Sigmoid colon (tissue), 7 donors: ENCODE measurements at places on chromosomes 2 and 18. TPM values are rescaled to one million over a fixed set of nuclear protein-coding genes. Genes with fewer than 3 reads are reported as not detected.

The INPP1 gene
- total RNA-seq: 12.5 TPM

The AFF3 gene
- total RNA-seq: 18.9 TPM

The TMEM17 gene
- 2.5 TPM for total RNA-seq

The RRM2 gene
- 0.16 TPM for total RNA-seq

The FLACC1 gene
- 1.1 TPM for total RNA-seq

The ANKRD39 gene
- total RNA-seq: 26.0 TPM

The SLC14A1 gene
- not detected for total RNA-seq

The PKDCC gene
- total RNA-seq: 106 TPM

The RFX8 gene
- total RNA-seq: not detected

The FTCDNL1 gene
- 1.7 TPM for total RNA-seq

The CFAP53 gene
- not detected for total RNA-seq

The DYSF gene
- total RNA-seq: 14.9 TPM

The PPP1R1C gene
- total RNA-seq: not detected

The MYCN gene
- 0.33 TPM for total RNA-seq

The POTEF gene
- total RNA-seq: not detected

The XRCC5 gene
- 152 TPM for total RNA-seq

The MXD1 gene
- 7.2 TPM for total RNA-seq

The MYOM1 gene
- 21.0 TPM for total RNA-seq

The IL1RN gene
- total RNA-seq: not detected

The ASPRV1 gene
- 1.1 TPM for total RNA-seq

The CCDC178 gene
- 1.7 TPM for total RNA-seq

The TDRD15 gene
- total RNA-seq: 0.55 TPM

The SIX2 gene
- total RNA-seq: 1.7 TPM

The LYPD1 gene
- total RNA-seq: 2.7 TPM

The MOCOS gene
- 1.8 TPM for total RNA-seq

The SCN2A gene
- 0.33 TPM for total RNA-seq

The SCYGR4 gene
- total RNA-seq: not detected

The CENPA gene
- not detected for total RNA-seq
